SJSA1 (cell line): ENCODE measurements at places on chromosomes 12 and 14. TPM values are rescaled to one million over a fixed set of nuclear protein-coding genes. Genes with fewer than 3 reads are reported as not detected.

DCN gene
- total RNA-seq, result 37.2 and 71.4 TPM in 2 replicates

GRCh38 chr12:2806700-2807099 lies 5.8 kb upstream of the ITFG2 start:
- no peak for DNase-seq
- H3K27me3 ChIP-seq, result no peaks in the 10 kb centered on the region
- peaks cover 51% of the 10 kb centered on the region for H3K36me3 ChIP-seq
- no peaks in the 10 kb centered on the region for H3K4me1 ChIP-seq
- no peak overlapping the region for H3K4me3 ChIP-seq
- no peak overlapping the region for H3K27ac ChIP-seq

GRCh38 chr12:24111616-24112015 lies 162.1 kb upstream of the SOX5 start:
- H3K27ac ChIP-seq, result no peak overlapping the region
- no peak for DNase-seq
- no peak overlapping the region for H3K4me3 ChIP-seq
- peaks cover 4% of the 10 kb centered on the region; the same call in 1 of the 2 replicates for H3K4me1 ChIP-seq
- H3K36me3 ChIP-seq, result no peaks in the 10 kb centered on the region

DNA sequence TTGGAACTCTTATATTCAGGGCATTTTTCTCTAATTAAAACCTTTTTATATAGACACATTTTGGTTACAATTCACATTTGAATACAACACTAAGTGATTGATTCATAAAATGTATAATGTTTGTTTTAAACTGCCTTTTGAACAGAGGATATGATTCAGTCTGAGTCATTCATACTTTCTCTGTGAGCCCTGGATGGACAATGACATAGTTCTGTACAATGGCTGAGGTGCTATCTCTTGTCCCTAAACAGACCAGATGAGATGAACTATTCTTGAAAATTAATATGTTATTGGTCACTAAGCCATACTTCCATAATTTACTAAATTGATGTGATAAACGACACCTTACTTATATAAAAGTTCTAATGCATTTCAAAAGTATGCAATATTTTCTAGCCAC lies 199.7 kb upstream of the ATXN7L3B start:
- H3K4me1 ChIP-seq, result peaks cover 36% of the 10 kb centered on the region
- H3K27me3 ChIP-seq, result no peaks in the 10 kb centered on the region
- no peak overlapping the region for H3K4me3 ChIP-seq
- peak overlapping the region; percentile 77 for H3K27ac ChIP-seq
- DNase-seq, result peak; percentile 59

DNA sequence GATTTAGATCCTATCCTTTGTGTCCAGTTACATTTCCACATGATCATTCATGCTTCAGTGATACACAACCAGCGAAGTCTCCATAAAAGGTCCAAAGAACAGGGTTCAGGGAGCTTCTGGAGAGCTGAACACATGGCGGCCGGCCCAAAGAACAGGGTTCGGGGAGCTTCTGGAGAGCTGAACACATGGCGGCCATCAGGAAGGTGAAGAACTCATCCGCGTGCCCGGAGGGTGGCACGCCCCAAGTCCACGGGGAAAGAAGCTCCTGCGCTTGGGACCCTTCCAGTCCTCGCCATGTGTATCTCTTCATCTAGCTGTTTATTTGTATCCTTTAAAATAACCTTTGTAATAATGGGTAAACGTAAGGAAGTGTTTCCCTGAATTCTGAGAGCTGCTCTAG lies 91.9 kb upstream of the FLRT2 start:
- H3K4me3 ChIP-seq, result no peak overlapping the region
- H3K27ac ChIP-seq, result no peak overlapping the region
- peaks cover 48% of the 10 kb centered on the region for H3K4me1 ChIP-seq
- H3K27me3 ChIP-seq, result no peaks in the 10 kb centered on the region
- no peak for DNase-seq
- no peaks in the 10 kb centered on the region for H3K36me3 ChIP-seq

- no peak overlapping the region for H3K4me3 ChIP-seq
Observed at GRCh38 chr14:20836668-20837338, 34.2 kb upstream of the RNASE1 start.

DNA sequence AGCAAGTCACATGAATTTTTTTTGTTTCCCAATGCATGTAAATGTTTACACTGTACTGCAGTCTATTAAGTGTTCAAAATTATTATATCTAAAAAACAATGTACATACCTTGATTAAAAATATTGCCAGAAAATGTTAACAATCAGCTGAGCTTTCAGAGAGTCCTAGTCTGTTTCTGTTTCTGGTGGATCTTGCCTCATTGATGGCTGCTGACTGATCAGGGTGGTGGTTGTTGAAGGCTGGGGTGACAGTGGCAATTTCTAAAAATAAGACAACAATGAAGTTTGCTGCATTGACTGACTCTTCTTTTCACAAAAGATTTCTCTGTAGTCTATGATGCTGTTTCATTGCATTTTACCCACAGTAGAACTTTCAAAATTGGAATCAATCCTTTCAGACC lies 16.6 kb upstream of the KLRD1 start:
- no peak for DNase-seq
- no peaks in the 10 kb centered on the region for H3K4me1 ChIP-seq
- H3K27ac ChIP-seq, result no peak overlapping the region
- H3K36me3 ChIP-seq, result no peaks in the 10 kb centered on the region
- no peak overlapping the region for H3K4me3 ChIP-seq
- H3K27me3 ChIP-seq, result no peaks in the 10 kb centered on the region

C12orf60 gene
- 0.53 and 1.4 TPM in 2 replicates for total RNA-seq

DNA sequence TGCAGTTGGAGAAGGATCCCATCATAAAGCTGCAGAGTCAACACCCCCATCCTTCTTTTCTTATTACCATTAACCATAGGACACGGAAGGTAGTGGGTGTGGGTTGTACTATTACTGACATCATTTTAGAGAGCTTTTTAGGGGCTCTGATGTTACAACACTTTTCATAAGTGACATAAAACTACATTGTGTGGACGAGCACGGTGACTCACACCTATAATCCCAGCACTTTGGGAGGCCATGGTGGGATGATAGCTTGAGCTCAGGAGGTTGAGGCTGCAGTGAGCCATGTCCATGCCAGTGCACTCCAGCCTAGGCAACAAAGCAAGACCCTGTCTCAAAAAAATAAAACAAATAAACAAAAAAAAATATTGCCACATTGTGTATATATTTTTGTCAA lies 167.1 kb downstream of the DUSP6 start:
- H3K4me1 ChIP-seq, result no peaks in the 10 kb centered on the region
- no peak overlapping the region for H3K4me3 ChIP-seq
- no peak overlapping the region for H3K27ac ChIP-seq
- no peaks in the 10 kb centered on the region for H3K36me3 ChIP-seq

ANKS1B gene
- total RNA-seq, result not detected in 2 replicates

GRCh38 chr12:84276215-84276614 lies 636.4 kb downstream of the SLC6A15 start:
- no peak for DNase-seq
- no peak overlapping the region for H3K27ac ChIP-seq
- no peaks in the 10 kb centered on the region for H3K36me3 ChIP-seq
- no peak overlapping the region for H3K4me3 ChIP-seq

DNA sequence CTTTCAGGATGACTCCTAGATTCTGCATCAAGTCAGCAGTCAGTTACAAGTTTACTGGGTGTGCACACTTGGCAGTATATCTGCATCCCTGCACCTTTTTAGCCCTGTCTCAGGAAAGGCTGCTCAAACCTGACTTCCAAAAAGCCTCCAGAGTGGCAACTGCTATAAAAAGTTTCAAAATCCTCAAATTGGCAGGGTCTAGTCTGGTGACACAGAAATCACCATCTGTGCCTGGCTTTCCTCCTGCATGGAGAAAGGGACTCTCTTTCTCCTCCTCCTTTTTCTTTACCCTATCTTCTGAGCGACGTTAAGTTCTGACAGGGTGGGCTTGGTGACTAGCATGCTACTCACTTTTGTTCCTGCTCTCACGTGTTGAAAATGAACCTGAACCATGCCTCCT lies 679.5 kb downstream of the C12orf50 start:
- no peak for DNase-seq
- no peaks in the 10 kb centered on the region for H3K4me1 ChIP-seq
- H3K36me3 ChIP-seq, result no peaks in the 10 kb centered on the region
- no peaks in the 10 kb centered on the region; the same call in 1 of the 2 replicates for H3K27me3 ChIP-seq
- no peak overlapping the region for H3K4me3 ChIP-seq

DNA sequence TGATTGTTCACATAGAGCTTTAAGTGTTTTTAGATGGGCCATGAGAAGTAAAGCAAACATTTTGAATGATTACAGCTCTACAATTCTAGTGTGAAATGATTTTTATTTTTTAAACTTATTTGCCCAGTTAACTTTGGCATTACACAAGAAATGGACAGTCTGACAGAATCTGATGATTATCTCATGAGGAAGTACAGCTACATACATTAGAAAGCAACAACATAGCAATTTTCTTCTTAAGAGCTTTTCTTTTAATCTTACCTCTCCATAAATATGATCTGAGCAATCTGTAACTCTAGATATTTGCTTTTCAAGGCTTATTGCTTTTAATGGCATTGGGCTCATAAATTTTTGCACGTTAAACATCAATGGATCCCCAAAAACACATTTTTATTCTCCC lies 26.5 kb upstream of the PPP1R12A start:
- H3K36me3 ChIP-seq, result no peaks in the 10 kb centered on the region
- H3K4me1 ChIP-seq, result no peaks in the 10 kb centered on the region
- DNase-seq, result no peak
- H3K27me3 ChIP-seq, result no peaks in the 10 kb centered on the region
- no peak overlapping the region for H3K4me3 ChIP-seq

DNA sequence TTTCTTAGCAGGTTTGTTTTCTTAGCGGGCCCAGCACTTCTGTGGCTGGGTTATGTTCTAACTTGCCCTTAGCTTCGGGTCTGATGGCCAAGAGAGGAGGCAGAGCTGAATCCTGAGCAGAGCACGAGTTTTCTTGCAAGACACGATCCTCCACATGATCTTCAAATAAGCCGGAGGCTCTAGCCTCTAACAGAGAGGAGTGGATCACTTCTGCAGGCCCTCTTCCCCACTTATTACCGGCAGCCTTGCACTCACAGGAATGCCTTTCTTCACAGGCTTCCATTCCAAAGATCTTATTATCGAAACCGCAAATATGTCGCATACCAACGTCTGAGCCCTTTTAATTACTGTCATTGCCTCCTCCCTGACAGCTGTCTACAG lies 79.5 kb downstream of the SINHCAF start:
- DNase-seq, result no peak
- H3K4me3 ChIP-seq, result no peak overlapping the region
- H3K4me1 ChIP-seq, result no peaks in the 10 kb centered on the region
- H3K27ac ChIP-seq, result no peak overlapping the region
- no peaks in the 10 kb centered on the region for H3K36me3 ChIP-seq
- no peaks in the 10 kb centered on the region; the same call in 1 of the 2 replicates for H3K27me3 ChIP-seq

- H3K4me1 ChIP-seq, result peaks cover 36% of the 10 kb centered on the region
- no peak overlapping the region for H3K27ac ChIP-seq
- no peak for DNase-seq
Observed at GRCh38 chr12:93010461-93010860, 81.4 kb upstream of the EEA1 start.

DNA sequence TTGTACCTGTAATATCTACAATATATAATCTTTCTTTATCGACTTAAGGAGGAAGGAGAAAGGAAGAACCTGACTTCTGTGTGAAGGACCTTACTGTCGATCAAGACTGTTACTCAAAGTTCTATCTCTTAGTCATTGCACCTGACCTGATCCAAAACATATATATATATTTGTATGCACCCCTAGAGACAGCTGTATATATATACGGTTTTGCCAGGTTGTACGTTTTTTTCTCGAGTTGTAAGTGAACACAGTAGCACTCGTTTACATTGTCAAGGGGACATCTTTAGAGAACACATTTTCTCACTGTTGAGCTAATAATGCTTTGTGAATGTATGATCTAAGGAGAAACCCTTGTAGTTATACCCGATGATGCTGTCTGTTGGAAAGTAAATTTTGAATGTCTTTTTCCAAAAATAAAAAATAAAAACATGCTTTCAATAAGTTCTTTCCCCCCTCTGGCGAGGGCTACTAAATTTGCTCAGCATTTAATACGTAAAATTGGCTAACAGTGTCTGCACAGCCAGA lies 536 bp upstream of the SLC35E3 start:
- 0 out of 2 replicates have a peak, but pooled peaks cover 12% of the 10 kb centered on the region for H3K36me3 ChIP-seq
- H3K4me3 ChIP-seq, result peak overlapping the region; percentile 47
- H3K27me3 ChIP-seq, result no peaks in the 10 kb centered on the region; the same call in 1 of the 2 replicates
- DNase-seq, result no peak
- H3K27ac ChIP-seq, result no peak overlapping the region; the same call in 1 of the 2 replicates
- no peaks in the 10 kb centered on the region for H3K4me1 ChIP-seq

DNA sequence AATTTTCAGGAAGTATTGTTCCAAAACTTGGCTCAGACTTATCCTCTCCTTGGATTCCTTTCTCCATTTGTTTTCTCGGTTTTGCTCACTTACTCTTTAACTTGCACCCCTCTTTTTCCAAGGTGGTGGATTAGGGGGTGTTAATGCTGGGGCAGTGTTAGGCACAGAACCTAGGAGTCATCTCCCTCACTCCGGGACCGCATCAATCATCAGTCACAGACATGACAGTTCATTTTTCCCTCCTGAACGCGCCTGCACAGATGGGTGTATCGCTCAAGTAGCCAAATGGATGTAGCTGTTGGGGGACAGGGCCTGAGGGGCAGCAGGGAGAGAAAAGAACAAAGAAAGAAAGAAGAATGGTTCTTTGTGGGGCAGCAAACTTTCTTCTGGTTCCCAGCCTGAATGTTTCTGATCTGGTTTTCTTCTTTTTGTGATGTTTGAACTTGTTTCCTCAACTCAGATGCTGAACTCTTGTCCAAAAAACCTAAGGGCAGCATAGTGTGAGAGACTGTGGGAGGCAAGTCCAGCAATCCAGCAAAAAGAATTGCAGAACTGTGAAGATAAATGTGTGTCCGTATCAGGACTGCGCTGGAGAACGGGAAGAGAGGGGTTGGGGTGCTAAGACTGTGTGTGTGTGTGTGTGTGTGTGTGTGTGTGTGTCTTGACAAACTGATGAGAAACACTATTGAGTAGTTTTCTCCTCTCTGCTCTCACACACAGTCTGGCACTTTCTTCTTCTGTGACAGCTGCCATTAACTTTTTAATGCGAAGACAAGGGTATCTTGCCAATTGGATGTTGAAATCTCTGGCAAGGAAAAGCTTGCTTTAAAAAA lies 131.1 kb downstream of the FBXL14 start:
- DNase-seq, result no peak
- H3K36me3 ChIP-seq, result no peaks in the 10 kb centered on the region; the same call in 1 of the 2 replicates
- H3K27ac ChIP-seq, result no peak overlapping the region
- H3K27me3 ChIP-seq, result no peaks in the 10 kb centered on the region
- peaks cover 23% of the 10 kb centered on the region for H3K4me1 ChIP-seq

GRCh38 chr14:32202491-32202997 lies 525 bp downstream of the RNU6-8 start:
- no peaks in the 10 kb centered on the region for H3K36me3 ChIP-seq
- peaks cover 16% of the 10 kb centered on the region for H3K4me1 ChIP-seq
- H3K4me3 ChIP-seq, result peak overlapping the region; percentile 46
- DNase-seq, result no peak
- no peak overlapping the region for H3K27ac ChIP-seq
- no peaks in the 10 kb centered on the region; the same call in 1 of the 2 replicates for H3K27me3 ChIP-seq

CLEC4C gene
- not detected in 2 replicates for total RNA-seq

DNA sequence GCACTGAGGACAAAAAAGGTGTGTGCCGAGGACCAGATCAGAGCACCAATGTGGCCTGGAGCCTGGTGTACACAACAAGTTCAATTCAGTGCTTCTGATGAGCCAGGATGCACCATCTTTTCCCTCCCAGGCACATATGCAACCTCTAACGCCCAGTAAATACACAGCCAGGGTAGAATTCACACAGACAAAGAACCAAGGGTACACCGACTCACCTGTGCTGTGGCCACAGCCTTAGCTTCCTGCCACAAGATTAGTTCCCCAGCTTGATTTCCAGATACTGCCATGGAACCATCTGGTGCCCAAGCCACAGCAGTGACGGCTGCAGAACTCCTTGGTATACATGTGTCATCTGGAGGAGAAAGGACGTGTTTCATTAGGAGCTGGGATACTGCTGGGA lies 29.4 kb downstream of the PARP2 start:
- H3K27me3 ChIP-seq, result no peaks in the 10 kb centered on the region
- H3K27ac ChIP-seq, result no peak overlapping the region
- no peaks in the 10 kb centered on the region for H3K4me1 ChIP-seq
- DNase-seq, result no peak
- no peak overlapping the region for H3K4me3 ChIP-seq
- peaks cover 54% of the 10 kb centered on the region for H3K36me3 ChIP-seq
